ENCODE measurements at places on chromosomes 16 and 17.

DNA sequence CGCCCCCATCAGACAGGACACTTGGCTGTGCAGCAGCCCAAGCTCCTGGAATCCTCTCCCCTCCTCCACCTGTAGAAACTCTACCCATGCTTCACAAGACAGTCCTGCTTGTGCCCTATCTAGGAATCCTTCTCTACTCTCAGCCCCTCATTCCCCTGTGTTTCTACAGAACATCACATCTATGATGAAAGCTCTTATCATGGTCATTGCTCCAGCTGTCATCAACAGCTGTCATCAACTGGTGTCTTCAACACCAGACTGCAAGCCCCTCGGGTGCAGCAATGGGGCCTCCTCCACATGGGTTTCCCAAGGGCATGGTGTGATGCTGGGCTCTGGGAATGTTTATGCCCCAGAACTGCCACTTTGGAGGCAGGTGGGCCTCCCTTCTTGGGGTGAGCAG, 21.1 kb upstream of the CDRT4 start:
- DNase-seq: no peak

DNA sequence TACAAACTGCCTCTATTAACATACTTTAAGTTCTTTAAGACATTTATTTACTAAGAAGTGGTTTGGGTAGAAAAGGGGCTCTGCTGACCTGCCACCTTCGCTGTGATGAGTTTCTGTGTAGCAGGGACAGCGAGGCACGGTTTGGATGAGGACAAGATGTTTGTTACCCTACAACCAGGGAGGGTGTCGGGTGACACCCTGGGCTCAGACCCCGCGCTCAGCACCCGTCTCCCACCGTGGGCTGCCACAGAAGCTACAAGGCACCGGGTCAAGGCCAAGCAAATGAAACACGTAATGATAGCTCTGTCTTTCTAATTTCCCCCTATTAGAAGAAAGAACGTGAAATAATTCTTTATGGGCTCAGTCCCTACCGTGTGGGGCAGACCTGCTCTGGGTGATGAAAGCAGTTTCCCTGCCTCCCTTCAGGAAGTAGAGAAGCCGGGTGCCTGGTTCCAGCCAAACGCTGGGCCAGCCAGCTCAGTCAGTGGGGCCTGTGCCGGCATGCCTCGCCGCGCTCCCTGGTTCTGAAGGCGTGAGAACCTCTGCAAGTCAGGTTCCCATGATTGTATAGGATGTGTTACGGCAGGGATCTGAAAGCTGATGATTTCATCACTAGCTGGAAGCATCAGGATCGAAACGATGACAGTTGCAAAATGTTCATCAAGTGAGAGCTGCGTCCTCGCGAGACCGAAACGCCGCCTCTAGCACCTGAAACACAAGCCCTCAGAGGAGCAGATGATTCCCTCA, 3.9 kb downstream of the ZNF750 start:
- DNase-seq: no peak

DNA sequence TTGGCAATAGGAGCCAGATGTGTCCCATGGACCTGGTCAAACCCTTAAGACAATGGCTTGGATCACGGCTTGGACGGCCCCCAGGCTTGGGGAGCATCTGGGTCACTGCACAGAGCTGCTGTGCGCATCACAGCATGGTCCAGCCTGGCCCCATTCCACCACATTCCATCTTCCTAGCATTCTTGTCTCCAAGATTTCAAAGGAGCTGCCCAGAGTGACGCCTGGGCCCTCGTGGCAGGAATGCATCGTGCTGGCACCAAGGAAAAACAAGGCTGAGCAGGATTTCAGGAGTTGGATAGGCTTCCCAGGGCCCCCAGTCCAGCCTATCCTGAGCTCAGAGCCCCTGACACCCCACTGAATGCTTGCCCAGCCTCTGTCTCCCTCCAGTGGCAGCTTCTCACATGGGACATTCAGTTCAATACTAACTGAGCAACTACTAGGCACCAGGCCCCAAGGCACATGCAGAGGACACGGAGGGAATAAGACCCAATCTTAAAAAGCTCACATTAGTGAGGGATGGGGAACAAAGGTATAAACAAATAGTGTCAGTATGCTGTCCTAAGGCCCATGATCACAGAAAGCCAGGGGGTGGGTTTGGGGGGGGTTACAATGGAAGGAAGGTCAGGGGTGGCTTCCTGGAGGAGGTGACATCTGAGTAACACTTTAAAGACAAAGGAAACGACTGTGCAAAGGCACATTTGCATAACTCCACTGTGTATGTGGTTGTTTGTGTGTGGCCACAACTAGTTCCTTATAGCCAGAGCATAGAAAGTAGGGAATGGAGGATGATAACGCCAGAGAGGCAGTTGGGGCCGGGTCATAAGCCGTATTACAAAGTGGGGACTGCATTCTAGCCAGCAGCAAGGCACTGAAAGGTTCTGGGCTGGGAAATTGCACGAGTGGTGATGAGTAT, 34.1 kb downstream of the TK2 start:
- peak; percentile 72 for DNase-seq

- no peak for DNase-seq
Measured at GRCh38 chr16:49608098-49608497, 234.5 kb downstream of the C16orf78 start.

DNA sequence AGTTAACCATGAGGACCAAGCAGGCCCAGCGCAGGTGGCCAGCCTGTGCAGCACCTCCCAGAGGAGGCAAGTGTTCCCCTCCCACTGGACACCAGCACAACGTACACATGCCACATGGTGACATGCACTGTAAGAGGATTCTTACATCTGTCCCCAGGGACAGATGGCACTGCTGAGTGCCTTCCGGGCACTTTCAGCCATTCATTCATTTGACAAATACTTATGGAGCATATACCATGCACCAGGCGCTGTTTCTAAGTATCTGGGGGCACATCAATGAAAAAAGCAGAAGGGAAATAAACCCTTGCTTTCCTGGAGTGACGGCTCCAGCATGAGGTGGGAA, 79.6 kb downstream of the GAS7 start:
- no peak for DNase-seq

DNA sequence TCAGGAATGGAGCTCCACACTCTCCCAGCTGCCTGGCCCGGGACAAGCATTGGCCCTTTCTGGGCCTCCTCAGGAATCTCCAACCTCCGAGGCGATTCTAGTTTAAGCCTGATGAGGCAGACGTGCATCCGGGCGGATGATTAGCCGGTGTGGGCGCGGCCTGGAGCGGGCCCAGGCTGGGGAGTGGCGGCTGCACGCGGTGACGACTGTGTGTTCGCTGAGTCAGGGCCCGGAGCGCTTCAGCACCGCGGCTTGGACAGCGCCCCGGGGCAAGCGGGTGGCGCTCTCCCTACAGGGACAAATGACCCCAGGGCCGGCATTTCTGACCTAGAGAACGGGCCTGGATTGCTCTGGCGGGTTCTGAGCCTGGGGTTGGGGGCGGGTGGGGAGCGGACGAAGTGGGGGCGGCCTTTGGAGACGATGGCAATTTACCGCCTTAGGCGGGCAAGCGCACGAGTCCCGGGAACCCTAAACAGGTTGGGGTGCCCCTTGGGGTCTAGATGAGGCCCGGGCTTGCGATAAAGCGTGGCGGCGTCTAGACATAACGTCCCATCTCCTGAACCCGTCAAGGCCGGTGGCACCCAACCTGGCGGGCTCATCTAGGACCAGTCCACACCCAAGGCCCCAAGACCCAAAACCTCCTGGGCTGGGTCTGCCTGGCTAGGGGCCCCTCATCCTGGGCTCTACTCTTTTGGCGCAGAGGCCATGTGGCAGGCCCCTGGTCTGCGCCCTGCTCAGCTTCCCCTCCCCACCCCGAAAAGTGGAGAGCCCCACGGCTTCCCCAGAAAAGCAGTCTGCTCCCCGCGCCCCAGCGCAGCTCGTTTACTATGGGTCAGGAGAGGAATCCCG, 22.3 kb upstream of the ZNHIT3 start:
- DNase-seq: no peak

DNA sequence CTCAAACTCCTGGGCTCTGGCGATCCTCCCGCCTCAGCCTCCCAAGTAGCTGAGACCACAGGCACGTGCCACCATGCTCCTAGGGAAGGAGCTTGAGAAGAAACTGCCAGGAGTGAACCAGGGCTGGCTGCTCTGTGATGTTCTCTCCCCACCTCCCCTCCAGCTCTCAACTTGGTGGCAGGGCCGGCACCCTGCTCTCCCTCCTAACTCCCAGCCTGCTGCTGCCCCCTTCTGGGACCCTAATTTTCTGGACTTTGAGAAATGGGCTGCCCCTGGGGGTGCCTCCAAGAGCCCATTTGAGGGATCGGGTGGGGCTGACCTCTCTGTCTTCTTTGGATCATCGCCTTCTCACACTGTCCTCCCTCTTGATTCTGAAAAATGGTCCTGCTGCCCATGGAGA, 14.9 kb upstream of the STAT3 start:
- no peak for DNase-seq

DNA sequence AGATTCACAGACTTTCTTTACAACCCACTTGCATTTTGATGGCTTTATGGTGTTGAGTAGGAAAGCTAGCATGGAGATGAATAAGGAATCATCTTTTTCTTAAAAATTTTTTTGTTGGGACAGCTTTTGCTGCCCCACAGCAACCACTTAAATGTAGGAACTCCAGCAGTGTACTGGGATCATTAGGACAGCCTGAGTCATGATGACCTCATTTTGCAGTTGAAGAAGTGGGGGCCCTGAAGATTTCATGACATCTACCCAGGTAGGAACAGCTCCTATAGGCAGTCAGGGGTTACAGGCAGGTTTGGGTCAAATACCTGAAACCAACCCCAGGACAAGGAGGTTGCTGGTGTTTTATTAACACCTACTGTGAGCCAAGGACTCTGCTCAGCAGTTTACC, 2.1 kb downstream of the METTL22 start:
- DNase-seq: no peak

- DNase-seq: no peak
Measured at GRCh38 chr16:4523686-4524085, 14.9 kb downstream of the CDIP1 start.

GRCh38 chr17:65749479-65749878, 188.0 kb upstream of the AXIN2 start:
- DNase-seq: peak; percentile 35

DNA sequence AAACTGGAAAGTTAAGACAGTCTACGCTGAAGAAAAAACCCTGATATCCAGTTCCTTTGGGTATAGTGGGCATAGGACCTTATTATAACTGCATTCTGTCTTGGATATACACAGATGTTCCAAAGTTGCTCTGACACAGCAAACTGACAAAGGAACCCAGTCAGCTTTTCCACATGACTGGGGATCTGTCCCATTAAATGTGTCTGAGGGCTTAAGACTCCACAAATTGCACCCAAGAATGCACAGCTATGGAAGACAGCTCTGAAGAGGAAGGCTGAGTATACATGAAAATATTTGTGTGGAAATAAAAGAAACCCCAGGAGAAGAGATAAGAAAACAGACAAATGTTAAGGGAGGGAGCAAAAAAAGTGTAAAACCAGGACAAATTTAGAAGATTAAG, 114.1 kb downstream of the SPAG9 start:
- DNase-seq: no peak

DNA sequence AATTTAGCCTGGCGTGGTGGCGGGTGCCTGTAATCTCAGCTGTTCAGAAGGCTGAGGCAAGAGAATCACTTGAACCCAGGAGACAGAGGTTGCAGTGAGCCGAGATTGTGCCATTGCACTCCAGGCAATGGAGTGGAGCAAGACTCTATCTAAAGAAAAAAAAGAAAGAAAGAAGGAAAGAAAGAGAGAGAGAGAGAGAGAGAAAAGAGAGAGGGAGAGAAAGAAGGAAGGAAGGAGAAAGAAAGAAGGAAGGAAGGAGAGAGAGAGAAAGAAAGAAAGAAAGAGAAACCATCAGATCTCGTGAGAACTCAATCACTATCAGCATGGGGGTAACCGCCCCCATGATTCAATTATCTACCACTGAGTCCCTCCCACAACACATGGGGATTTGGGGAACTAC, 289.6 kb downstream of the IRX3 start:
- DNase-seq: no peak

DNA sequence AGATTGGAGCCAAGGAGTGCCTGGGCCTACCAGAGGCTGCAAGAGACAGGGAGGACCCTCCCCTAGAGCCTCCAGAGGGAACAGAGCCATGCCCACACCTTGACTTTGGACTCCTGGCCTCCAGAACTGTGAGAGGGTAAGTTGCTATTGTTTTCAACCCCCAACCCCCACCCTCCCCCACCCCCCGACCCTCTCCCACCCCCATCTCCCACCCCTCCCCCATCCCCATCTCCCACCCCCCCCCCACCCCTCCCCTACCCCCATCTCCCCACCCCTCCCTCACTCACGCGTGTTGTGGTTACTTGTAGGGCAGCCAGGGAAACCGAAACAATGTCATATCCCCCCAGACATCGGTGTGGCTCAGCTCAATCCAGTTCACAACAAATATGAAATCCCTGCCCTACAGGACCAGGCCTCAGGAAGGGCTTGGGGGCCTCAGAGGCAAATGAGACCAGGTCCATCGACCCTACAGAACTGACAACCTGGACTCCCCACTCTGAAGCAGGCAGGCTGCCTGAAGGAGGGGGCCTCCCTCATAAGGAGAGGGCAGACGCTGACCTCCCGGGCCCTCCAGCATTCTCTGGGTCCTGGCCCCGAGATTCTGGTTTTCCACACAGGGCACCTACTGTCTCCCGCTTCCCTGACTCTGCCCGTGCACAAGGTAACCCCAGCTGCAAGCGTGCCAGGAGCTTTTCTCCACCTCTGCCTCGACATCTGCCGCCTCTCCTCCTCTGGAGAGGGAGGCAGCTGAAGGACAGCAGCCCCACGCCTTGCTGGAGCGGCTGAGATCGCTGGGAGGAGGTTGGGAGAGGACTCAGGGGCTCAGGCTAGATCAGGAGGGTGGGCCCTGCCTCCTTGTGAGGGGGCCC, 3.0 kb upstream of the ZCCHC14 start:
- no peak for DNase-seq

DNA sequence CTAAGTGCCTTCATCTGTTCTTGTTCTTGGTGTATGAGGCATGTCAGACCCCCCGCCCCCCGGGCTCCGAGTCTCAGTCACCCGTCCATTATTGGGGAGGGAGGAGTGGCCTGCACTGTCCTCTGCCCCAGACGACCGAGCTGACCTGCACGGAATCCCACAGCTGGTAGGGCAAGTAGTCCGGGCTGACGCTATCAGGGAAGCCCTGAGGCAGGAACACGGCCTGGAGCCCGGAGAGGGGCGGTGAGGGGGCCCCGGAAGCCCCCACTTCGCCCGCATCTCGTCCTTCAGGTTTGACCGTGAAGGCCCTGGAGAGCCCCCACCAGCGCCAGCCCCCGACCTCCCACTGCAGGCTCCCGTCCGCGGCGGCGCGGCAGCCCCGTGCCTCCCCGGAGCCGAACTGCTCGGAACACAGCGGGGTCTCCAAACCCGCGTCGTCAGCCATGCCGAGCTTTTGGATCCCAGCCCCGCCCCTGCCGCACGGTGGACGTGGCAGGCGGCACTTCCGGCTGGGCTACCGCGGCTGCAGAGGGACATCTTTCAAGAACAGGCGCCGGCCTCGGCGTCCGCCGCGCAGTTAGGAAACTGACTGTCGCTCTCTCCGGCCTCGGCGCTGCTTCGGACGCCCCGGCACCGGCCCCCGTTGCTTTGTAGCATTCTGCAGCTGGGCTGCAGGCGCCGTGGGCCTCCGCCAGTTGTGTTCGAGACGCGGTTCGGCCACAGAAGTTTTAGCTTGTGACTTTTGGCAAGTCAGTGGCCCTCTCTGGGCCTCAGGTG, at the start of gene RUSF1:
RUSF1 (minus strand) TSS at position 463 of the 777 bp plus-strand sequence; CDS start at position 445, 18 bp downstream.
- peak; percentile 56 for DNase-seq
